Heart left ventricle (tissue), 16 donors: ENCODE measurements at places on chromosomes 4 and X. TPM values are rescaled to one million over a fixed set of nuclear protein-coding genes. Genes with fewer than 3 reads are reported as not detected.
A peak's percentile ranks its signal among the peaks of the same experiment; 100 is the strongest.

DNA sequence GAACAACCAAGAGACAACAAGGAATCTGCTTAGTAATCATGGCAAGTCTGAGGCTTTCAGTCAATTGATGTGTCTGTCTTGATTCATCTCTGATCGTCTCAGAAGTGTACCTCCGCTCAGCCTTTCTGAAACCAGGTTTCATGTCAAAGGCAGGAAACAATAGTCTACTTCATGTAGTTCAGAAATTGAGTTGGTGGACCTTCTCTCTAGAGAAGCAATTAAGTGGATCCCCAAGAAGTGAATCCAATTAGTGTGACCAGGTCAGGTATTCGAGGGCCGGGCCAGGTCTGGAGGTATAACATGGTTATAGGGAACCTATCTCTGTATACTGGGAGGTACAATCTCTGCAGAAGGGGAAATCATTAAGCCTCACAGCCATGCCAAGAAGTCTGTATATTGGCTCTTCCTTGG is 32.0 kb downstream of the DAPP1 start:
- no peaks in the 10 kb centered on the region for H3K27me3 ChIP-seq
- H3K4me1 ChIP-seq = no peaks in the 10 kb centered on the region
- H3K27ac ChIP-seq = no peak overlapping the region
- H3K36me3 ChIP-seq = no peaks in the 10 kb centered on the region
- no peak overlapping the region for H3K4me3 ChIP-seq

The TBC1D9 gene
- 13.3 TPM for total RNA-seq

DNA sequence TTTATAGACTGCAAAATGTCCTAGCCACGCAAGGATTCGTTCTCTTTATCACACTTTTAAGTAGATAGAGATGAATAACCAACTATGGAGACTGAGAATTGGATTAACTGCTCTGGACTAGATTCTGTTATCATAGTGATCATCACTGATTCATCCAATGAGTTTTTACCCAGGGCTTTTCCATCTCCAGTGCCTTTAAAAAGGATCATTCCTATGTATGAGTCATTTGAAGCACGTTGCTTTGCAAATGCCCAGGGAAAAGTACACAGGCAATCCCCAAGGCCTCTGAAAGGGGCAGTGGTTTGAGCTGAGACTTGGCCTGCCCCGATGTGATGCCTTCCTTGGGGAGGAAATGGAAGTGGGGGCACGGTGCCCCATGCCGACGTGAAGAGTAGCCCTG is 122.7 kb upstream of the PSAPL1 start:
- no peak overlapping the region for H3K27ac ChIP-seq
- no peaks in the 10 kb centered on the region for H3K4me1 ChIP-seq
- DNase-seq = no peak

GRCh38 chrX:63889001-63889400 is 104.0 kb upstream of the ARHGEF9 start:
- no peaks in the 10 kb centered on the region for H3K27me3 ChIP-seq
- H3K4me3 ChIP-seq = no peak overlapping the region
- no peaks in the 10 kb centered on the region for H3K4me1 ChIP-seq
- no peak for DNase-seq
- no peaks in the 10 kb centered on the region for H3K36me3 ChIP-seq

DNA sequence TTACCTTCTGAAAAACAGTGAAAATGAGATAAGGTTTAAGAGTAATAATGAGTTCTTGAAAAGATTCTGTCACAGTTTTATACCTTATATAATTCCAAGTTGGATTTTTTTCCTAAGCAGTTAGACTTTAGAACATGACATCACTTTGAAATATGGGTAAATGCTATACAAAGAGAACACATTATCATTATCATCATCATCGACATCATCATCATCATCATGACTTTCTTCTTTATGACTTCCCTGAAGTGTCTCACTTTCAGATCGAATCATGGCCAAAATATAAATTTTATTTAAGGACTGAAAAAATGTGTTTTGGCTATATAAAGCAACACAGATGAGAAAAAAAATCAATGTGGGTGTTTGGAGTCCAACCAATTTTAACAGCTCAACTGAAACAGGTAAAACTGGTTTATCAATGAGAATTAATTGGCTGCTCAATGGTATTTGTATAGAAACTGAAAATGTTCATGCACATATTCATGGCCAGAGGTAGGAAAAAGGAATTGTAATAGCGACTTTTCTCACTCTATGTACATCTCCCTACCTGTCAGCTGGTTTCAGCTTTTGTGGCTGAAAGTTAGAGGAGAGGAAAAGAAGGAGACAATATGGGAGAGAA is 243.1 kb upstream of the GPC4 start:
- no peaks in the 10 kb centered on the region for H3K36me3 ChIP-seq
- H3K4me1 ChIP-seq = no peaks in the 10 kb centered on the region
- no peak overlapping the region for H3K27ac ChIP-seq

- H3K4me1 ChIP-seq = peaks cover 13% of the 10 kb centered on the region
- peak overlapping the region; percentile 79 for H3K27ac ChIP-seq
- peak overlapping the region; percentile 23 for H3K4me3 ChIP-seq
- DNase-seq = no peak
- no peaks in the 10 kb centered on the region for H3K27me3 ChIP-seq
Observed at GRCh38 chr4:148044912-148045352, 313.0 kb downstream of the ARHGAP10 start.

The HTR2C gene
- total RNA-seq = not detected

GRCh38 chrX:44314259-44314734 is 29.2 kb downstream of the EFHC2 start:
- no peaks in the 10 kb centered on the region for H3K4me1 ChIP-seq
- no peaks in the 10 kb centered on the region for H3K27me3 ChIP-seq
- DNase-seq = peak; percentile 61
- H3K4me3 ChIP-seq = no peak overlapping the region
- no peak overlapping the region for H3K27ac ChIP-seq
